T-helper 17 cell (primary cell): ENCODE measurements at places on chromosomes 7 and 10. TPM values are rescaled to one million over a fixed set of nuclear protein-coding genes. Genes with fewer than 3 reads are reported as not detected.

- no peak for DNase-seq
Measured at GRCh38 chr10:93773120-93773519, 15.4 kb downstream of the LGI1 start.

- no peak for DNase-seq
Measured at GRCh38 chr10:3150961-3151360, 21.6 kb downstream of the PITRM1 start.

DNA sequence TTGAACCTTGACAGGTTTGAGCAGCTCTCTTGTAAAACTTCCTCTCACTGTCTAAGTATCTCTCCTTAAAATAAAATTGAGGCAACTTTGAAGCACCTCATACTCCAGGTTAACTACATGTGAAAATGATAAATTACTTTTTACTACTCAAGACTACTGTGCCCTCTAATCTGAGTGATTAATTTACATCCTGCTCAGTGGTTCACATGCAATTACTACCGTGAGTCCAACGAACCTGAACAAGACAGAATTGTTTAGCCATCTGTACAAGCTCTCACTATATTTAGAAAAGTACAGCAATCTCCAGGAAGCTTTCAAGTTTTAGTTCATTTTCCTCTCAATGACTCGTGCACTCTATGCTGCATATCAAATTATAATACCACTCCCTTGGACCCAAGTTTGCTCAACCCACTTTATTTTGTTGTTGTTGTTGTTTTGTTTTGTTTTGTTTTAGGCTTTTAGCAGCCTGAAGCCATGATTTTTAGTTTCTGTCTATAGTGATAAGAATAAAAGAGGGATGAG, 21.2 kb downstream of the PDE1C start:
- DNase-seq = no peak

The BMPER gene
- total RNA-seq = 0.35 TPM

GRCh38 chr7:84412161-84412969, 217.8 kb upstream of the SEMA3A start:
- DNase-seq = no peak

- DNase-seq = no peak
Measured at GRCh38 chr7:120442838-120443237, 169.9 kb downstream of the KCND2 start.

The MPP7 gene
- total RNA-seq = 22.7 TPM

DNA sequence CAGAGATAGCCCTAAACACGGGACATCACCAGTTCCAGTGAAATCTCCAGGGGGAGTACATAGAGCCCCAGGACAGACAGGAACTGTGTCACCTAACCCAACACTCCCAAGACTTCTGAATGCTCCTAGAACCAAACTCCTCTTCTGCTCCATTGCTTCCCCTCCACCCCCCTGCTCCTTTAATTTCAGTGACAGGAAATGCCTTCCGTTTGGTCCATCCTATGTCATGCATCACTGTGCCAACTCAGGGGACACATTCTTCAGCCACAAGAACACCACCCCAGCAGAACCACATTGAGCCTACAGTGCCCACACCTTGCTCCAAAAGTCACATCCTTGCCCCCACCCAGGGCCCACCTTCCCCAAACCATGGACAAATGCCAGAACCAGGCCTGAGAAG, 100.5 kb downstream of the KCNMA1 start:
- no peak for DNase-seq

The TMEM176A gene
- not detected for total RNA-seq

DNA sequence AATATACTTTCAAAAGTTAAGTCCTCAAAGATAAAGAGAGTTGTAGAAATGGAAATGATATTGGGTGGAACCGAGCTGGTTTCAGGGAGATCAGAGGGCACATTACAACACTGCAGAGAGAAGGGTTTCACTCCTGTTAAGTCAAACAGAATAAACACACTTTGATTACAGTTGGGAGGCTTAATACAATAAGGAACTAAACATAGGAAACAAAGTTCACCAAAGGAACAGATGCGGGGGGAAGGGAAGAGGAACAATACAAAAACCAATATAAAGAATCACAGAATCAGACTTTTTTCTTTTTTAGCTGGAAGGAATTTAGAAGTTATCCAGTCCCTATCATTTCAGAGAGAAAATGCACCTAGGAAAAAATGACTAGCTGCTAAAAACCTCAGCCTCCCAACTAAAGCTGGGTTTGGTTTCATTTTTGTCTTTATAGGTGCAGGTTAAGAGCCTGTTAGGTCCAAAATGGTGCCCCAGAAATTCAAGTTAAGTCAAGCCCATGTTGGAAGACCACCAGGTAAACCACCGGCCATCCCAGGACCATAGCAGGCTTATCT, 81.9 kb downstream of the DNMBP start:
- DNase-seq = no peak

The NPTX2 gene
- not detected for total RNA-seq

- no peak for DNase-seq
Measured at GRCh38 chr7:149448961-149449360, 11.9 kb downstream of the ZNF777 start.

The SUN3 gene
- total RNA-seq = not detected
